ENCODE measurements at places on chromosomes 3 and 15.

DNA sequence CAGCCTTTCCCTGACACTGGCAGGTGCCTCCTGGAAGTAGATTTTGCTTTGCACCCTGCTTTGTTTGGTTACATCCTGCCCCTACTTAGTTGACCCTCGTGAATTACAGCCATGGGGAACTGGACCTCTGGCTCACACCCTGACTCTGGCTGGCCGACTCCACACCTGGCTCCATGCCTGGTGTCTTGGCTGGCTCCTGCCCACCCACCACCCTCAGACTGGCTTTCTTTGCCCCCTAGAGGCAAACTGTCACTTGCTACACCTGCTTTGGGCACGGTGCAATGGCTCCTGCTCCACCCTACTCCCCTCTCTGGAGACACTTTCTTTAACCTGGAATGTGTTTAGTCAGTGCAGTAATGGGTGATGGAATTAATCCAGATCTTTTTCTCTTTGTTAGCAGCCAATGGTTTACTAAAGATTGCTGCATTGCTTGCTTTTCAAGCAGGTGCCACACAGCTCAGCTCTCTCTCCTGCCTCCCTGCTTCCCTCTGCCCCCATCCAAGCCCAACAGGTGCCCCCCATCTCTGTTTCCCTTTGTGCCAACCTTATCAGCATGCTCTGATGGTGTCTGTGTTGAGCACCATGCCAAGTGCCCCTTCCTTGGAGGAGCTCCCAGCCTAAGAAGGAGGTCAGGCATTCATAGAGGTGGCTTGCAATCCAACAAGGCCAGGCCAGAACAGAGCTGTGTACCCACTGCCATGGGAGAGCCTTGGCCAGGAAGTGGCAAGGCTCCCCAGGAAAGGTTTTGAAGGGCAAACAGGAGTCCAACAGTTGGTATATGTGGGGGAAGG, 38.4 kb downstream of the RASGRF1 start:
- DNase-seq = no peak

DNA sequence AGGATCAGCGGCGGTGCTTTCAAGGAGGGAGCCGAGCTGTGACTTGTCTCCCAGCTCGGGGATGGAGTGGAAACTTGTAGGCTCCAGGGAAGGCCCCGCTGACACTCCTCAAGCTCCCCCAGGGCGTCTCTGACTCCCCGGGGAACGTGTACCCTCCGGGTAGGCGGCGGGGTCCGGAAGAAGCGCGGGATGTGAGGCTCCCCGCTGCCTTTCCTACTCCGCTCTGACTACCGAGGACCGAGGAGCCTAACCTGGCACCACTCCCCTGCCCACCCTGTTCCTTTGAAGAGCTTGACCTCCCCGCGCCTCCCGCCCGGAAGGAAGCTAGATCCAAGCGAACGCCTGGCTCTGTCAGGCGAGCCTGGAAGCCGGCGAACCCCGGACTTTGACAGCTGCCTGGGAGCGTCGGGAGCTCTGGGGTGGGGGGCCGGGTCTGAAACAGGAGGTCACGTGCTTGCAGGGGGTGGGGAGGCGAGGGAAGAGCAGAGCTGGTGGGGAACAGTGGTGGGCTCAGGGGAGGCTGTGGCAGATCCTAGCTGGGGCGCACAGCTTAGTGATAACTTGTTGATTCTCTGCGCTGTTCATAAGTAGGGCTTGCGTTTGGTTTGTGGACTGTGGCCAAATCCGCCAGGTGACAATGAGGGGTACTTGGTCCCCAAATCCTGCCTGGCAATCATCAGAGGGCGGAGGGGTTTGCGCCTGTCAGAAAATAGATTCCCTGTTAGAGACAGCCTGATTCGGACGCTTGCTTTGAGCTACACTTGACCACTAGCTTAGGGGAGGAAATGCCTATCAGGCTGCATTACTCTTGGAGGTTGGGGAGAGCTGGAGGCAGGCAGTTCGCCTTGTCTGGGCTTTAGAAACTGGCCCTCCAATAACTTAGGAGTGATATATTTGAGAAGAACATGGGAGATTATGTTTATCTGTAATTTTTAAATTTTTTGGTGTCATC, 1.2 kb downstream of the CLSTN2 start:
- peak; percentile 44 for DNase-seq

GRCh38 chr15:37789881-37790280, 144.6 kb upstream of the TMCO5A start:
- no peak for DNase-seq

DNA sequence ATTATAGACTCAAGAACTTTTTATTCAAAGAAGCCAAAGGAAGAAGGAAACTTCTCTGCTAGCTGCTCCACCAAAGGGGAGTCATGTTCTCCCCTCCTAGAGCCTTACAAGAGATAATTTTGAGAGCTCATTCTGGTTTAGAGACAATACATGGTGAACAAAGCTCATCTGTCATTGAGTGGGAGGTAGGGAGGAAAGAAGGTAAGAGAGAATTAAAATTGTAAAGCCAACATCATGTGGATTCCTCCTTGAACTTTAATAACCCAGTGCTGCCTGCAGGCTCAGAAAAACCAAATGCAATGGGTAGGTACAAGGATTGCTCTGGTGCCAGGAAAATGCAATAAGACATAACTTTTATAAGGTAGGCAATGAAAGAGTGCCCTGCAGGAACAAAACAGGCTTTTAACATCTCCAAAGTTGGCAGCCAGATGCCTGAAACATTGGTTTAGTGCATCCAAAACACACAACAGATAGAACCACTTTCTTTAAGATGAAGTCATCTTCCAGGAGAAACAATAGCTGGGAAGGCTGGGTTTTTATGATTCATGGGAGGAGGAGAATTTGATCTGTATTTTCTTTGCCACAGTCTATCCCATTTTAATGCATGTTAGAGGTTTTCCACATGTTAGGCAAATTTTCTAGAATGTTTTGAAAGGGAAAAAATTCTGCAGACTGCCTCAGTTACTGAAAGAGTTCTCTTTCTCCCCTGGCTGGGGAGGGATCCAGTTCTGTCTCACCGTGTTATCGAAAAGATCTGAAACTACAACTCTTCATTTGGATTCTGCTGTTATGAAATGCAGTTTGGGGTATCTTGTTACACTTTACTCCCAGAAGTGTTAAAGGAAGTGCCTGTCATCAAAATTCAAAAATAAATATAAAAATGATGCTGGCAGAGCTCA, 11.3 kb upstream of the ARHGEF3 start:
- no peak for DNase-seq

DNA sequence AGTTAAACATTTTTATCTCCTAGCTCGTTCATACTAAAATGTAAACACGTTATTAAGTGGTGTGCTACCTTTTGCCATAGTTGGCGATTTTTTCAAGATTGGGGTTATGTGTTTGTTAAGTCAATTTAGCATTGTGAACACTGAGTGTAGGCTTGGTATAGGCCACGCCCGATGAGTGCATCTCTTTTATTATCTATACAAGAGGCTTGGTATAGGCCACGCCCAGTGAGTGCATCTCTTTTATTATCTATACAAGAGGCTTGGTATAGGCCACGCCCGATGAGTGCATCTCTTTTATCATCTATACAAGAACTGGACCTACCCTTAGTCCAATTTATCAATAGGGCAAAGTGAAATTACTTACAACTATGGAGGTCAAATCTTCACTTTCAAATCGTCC, 70.4 kb downstream of the NIPA2 start:
- no peak for DNase-seq

DNA sequence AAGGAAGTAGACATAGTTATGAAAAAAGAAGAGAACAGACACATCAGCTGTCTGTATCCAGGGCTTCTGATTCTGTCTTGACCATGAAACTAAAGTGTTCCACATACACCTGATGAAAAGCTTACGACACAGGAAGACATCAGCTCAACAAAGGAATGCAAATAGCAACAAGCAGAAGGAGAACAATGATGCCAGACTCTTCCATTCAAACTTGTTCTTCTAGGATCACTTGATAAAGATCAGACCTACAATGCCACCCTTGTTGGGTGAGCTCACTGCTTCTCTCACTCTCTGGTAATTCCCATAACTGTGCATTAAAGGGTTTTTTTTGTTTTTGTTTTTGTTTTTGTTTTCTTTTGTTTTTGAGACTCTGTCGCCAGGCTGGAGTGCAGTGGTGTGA, 49.7 kb downstream of the GATM start:
- DNase-seq = no peak

All from left hindlimb (tissue), 1 donor.